ENCODE measurements at places on chromosomes 6 and 20. TPM values are rescaled to one million over a fixed set of nuclear protein-coding genes. Genes with fewer than 3 reads are reported as not detected.

Gene VWA7
- total RNA-seq = 0.12 TPM

DNA sequence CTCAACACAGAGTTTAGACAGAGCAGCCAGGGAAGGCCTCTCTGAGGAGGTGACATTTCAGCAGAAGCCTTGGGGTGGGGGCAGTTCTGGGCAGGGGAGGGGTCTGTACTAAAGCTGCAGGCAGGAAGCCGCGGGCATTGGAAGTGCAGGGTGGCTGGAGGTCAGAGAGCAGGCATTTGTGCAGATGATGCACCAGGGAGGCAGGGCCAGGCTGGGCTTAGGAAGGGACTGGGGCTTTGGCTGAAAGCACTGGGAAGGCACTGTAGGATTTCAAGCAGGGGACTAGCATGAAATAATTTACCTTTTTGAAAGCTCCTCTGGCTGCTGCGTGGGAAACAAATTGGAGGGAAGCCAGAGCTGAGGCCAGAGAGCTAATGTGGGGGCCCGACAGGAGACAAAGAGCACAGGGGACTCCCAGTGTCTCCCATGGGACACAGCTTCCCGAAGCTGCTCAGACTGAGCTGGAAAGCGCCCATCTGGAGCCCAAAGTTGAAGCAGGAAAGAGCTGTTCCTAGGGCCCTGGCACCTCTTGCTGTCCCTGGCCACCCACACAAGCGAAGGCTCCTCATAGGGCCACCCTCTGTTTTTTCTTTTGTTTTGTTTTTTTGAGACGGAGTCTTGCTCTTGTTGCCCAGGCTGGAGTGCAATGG, 19.3 kb downstream of the ADA start:
- no peaks in the 10 kb centered on the region for H3K27me3 ChIP-seq
- ATAC-seq = no peak
- H3K36me3 ChIP-seq = peaks cover 16% of the 10 kb centered on the region
- peak overlapping the region; percentile 73 for H3K27ac ChIP-seq
- H3K4me1 ChIP-seq = peaks cover 44% of the 10 kb centered on the region

Gene HLA-DPB1
- total RNA-seq = 32.1 TPM

Gene GMPR
- total RNA-seq = 66.7 TPM

Gene MLIP
- total RNA-seq = 0.62 TPM

Gene SAMD3
- not detected for total RNA-seq

Gene TREM1
- total RNA-seq = not detected

DNA sequence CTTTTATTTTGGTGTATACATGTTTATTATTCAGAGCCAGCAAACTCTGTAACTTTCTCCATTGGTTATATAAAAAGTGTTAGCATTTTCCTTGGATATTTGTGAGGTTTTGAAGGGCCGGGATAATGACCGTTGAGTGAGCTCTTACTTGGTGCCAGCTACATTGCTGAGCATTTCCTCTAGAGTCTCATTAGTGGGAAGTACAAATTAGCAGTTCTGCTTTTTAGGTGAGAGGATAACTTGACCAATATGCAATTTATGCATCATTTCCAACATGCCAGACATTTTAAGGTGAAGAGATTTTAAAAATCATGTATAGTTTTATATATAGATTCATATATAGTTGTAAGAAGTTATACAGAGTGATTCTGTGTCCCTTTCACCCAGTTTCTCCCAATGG, 84.3 kb downstream of the CARMIL1 start:
- H3K27ac ChIP-seq = no peak overlapping the region
- H3K4me1 ChIP-seq = no peaks in the 10 kb centered on the region
- no peak overlapping the region for H3K4me3 ChIP-seq
- no peaks in the 10 kb centered on the region for H3K36me3 ChIP-seq
- no peak for ATAC-seq

Gene ACTL10
- total RNA-seq = 0.54 TPM

GRCh38 chr6:30151580-30151979, 9.4 kb downstream of the TRIM10 start:
- no peaks in the 10 kb centered on the region for H3K4me1 ChIP-seq
- H3K27ac ChIP-seq = no peak overlapping the region

DNA sequence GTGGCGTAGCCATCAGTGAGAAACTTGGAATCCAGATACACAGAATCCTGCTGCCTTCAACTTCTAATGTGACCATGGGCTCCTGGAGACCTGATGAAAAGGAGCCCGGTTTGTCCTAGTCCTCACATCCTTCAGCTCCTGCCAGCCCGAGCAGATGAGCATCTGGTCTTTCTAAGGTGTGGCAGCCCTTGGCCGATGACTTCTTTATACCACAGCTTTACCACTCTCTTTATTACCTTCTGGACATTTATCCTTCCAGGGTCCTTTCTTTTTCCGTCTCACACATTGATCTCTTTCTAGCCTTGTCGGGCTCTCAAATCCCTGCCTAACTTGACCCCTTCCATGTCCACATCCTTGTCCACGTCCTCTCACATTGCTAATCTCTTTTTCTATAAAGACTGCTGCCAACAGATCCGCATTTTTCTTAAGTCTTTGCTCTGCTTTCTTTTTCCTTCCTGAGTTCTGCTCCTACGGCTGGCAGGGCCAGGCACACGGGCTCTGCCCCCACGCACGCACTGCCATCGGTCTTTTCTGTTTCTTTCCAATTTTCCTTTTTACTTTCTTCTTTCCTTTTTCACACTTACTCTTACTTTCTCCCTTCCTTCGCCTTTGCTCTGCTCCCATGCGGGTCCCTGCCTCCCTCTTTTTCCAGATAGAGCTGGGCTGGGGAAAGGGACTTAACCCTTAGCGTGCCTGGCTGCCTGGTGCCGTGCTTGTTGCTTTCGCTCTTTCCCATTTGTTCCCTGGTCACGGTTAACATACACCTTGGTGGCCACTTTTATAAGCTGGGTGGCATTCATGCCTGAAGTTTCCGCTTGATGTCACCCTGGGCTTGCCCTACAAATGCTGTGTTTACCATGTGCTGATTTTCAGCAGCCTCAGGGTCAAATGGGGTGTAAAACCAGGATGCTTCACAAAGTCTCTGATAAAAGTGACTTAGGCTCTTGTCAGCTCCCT, 9.4 kb upstream of the GMPR start:
- H3K4me3 ChIP-seq = no peak overlapping the region
- H3K36me3 ChIP-seq = no peaks in the 10 kb centered on the region
- no peaks in the 10 kb centered on the region for H3K27me3 ChIP-seq
- peaks cover 2% of the 10 kb centered on the region for H3K4me1 ChIP-seq

Gene KHDC1
- 0.93 TPM for total RNA-seq

DNA sequence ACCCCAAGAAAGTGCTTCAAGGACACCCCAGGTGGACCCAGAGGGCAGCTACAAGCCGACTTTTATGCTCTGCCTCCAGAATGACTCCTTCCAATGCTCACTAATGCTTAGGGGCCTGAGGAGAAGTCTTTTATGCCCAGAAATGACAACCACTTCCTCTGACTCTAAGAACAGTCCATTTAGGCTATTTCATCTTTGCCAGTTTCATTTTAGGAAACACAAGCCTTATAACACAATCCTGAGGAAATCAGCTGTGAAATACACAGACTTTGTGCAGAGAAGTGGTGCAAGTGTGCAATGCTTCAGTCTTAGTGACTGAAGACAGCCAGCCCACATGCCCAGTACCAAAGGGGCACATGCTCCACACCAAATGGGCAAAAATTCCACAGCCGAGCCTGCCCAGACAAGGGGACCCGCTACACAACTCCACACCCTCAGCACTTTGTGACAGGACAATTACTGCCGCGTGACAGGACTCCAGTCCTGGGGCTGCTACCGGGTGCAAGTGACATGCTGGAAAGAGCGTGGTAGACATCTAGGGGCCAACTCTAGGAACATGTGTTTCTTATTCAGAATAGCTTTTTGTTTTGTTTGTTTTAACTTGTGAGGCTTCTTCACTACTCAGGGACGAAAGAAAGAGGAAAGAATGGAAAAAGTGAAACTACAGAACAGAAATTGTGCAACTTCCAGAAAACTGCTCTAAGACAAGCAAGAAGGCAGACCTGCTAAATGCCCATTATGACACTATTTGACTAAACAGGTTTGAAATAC, 28.2 kb upstream of the PLAGL1 start:
- peak overlapping the region; percentile 9 for H3K27ac ChIP-seq
- ATAC-seq = peak; percentile 50
- no peaks in the 10 kb centered on the region for H3K36me3 ChIP-seq

GRCh38 chr6:100753421-100753820, 127.7 kb downstream of the ASCC3 start:
- no peak for ATAC-seq
- no peaks in the 10 kb centered on the region for H3K4me1 ChIP-seq
- no peak overlapping the region for H3K4me3 ChIP-seq
- peaks cover 3% of the 10 kb centered on the region for H3K36me3 ChIP-seq

Gene NKAIN4
- total RNA-seq = not detected

DNA sequence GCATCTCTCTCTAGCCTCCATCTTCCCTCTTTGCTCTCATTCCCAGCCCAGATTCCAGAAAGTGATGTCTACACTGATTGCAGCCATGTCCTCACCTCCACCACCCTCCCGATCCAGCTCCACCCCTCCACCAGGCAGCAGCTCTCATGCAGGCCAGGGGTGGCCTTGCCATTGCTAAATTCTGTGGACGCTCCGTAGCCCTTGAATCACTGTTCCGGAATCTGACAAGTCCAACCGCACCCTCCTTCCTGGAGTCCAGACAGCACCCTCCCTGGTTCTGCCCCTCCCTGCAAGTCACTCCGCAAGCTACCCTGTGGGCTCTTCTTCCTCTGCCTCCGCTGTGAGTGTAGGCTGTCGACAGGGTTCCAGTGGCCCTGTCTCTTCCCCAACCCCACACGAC, 26.2 kb downstream of the TNXB start:
- peaks cover 16% of the 10 kb centered on the region for H3K27me3 ChIP-seq
- ATAC-seq = peak; percentile 81
- H3K36me3 ChIP-seq = peaks cover 62% of the 10 kb centered on the region
- H3K4me1 ChIP-seq = peaks cover 51% of the 10 kb centered on the region
- no peak overlapping the region for H3K4me3 ChIP-seq

DNA sequence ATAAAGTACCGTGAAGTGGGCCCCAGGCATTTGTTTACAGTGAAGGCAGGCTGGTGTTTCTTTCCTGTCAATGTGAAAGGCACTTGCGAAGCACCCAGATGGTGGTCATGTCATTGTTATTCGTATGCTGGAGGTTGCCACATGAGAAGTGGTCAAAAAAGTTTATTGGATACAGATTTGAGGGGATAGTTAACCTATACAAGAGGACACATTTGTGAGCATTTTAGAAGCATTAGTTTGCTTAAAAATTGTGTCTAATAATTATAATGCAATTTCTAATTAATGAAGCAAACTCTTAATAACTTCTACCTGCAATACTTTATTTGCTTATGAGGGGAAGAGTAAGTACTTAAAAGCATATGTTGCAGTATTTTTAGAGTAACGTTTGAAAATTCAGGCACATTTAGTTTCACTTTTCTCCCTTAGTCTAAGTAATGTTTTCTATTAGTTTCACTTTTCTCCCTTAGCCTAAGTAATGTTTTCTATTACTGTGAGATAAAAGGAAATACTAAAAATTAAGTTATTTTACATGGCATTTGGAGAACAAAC, 120.7 kb upstream of the CLDN20 start:
- no peaks in the 10 kb centered on the region for H3K4me1 ChIP-seq
- ATAC-seq = no peak
- peak overlapping the region; percentile 59 for H3K27ac ChIP-seq
- peak overlapping the region; percentile 36 for H3K4me3 ChIP-seq
- no peaks in the 10 kb centered on the region for H3K27me3 ChIP-seq

DNA sequence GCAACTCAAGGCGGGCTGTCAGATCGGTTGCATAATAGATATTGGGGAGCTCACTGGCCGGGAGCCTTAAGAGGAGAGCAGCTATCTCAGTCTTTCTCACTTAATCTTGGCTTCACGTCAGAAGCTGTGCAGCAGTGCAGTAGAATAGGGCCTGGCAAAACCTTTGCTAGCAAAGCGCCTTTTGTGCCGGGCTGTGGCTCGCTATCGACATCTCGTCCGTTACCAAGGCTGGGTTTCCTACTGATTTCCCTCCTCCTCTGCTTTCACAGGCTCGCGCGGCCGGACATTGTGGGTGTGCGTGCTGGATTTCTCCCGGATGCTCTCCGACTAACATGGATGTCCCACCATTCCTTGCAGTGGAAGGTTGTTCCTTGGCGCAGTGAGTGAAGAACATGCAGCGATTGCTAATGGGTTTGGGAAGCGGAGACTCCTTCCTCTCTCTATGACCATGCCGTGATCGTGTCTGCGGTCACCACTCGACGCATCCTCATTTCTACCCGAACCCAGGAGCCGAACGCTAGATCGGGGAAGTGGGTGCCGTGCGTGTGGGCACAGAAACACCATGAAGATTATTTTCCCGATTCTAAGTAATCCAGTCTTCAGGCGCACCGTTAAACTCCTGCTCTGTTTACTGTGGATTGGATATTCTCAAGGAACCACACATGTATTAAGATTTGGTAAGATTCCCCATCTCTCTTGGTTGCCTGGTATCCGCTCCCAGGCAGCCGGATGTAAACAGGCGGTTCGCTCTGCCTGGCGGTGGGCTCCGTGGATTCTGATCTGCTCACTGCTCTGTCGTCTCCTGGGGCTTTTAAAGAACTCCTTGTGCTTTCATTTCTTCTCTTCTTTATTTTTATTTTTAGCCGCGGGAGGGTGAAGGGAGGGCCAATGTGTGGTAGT, 5.5 kb downstream of the GRIK2 start:
- H3K4me1 ChIP-seq = peaks cover 13% of the 10 kb centered on the region
- H3K36me3 ChIP-seq = no peaks in the 10 kb centered on the region
- no peak overlapping the region for H3K4me3 ChIP-seq
- no peak for ATAC-seq

DNA sequence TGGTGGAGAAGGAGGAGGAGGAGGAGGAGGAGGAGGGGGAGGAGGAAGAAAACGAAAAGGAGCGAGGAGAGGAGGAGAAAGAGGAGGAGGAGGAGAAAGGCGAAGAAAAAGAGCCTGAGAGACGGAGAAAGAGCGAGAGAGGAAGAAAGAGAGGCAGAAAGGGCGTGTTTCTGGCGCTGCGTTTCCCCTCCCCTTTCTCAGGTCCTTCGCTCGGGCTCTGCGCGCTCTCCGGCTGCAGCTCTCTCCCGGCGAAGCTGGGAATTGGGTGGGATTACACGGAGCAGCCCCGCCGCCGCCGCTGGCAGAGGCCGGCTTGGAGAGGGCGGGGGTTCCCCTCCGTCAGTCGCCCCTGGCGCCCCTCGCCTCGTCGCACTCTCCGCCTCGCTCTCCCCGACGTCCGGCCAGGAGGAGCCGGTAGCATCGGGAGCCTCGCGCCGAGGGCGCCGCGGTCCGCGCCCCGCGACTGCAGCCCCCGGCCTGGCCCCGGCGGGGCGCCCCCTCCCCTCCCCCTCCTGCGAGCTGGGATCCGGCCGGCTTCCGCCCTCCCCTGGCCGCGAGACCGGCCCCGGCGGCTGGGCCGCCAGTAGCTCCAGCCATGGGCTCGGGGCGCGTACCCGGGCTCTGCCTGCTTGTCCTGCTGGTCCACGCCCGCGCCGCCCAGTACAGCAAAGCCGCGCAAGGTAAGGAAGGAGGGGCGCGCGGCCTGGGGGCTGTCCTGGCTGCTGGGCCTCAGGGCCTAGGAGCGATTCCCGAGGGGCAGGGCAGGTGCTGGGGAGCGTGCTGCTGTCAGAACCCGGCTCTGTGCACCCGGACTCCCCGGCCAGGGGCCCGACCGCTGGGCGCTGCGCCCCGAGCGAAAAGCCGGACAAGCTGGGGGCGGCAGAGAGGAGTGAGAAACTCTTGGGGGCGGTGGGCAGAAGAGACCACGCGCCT, at the start of gene SCUBE3:
Gene SCUBE3 (plus strand): TSS at position 133 of the 933 bp plus-strand sequence. CDS start 463 bp downstream, at position 596.
- no peak within 1 kb of the TSS for H3K27ac ChIP-seq
- H3K4me3 ChIP-seq = peak within 1 kb of the TSS; percentile 68
- peaks cover 60% of the 10 kb centered on the region for H3K27me3 ChIP-seq
- peak; percentile 55 for ATAC-seq
- no peaks in the 10 kb centered on the region for H3K36me3 ChIP-seq
- H3K4me1 ChIP-seq = peaks cover 46% of the 10 kb centered on the region

Data from gastroesophageal sphincter (tissue), 4 donors.